ENCODE measurements at places on chromosomes 3 and 15.

GRCh38 chr3:156661155-156661554 lies 13.2 kb upstream of the TIPARP start:
- no peak for DNase-seq

GRCh38 chr15:27479296-27480140 lies 508.5 kb downstream of the GABRG3 start:
- no peak for DNase-seq

DNA sequence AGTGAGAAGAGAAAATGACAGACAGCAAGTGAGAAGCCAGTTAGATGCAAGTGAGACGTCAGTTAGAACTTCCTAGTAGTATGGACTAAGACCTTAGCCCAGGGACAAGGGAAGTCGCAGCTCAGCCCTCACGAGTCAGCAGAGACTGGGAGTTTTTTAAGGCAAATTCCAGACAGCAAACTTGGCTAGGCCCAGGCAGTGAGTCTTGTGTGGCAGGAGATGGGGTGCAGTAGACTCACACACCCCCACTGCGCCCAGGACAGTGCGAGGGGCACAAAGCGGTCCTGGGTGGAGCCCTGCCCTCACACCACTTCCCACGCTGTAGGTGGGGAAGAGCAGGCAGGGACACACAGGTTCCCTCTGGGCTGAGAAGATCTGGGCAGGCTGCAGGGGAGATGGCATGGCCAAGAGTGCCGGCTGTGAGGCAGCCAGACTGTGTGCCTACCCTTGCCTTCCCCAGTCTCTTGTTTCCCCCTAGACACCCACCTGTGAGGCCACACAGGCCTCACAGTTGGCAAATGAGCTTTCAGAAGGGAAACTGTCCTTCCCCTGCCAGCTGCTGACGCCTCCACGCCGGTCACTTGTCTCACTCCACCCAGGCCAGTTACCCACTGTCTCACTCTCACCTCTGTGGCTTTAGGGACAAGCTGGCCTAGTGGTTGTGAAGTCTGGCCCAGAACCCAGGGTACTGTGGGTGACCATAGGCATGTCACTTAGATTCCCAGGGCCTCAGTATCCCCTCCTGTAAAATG lies 13.7 kb upstream of the PRKCD start:
- no peak for DNase-seq

DNA sequence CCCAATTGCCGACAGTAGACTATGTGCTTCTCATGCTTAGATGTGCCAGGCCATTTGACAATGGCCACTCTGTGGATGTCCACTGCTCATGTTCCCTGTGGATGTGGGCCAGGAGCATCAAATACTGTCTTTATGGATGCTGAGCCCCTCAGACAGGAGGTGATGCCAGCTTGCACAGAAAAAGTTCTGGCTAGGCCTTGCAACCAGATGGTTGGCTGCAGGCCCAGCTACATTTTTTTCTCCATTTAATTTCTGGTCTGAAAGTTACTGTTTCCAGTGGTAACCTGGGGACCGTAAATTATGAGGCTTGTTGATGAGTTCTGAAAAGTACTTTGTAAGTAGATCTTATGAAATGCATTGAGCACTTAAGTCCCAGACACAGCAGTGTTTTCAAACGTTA lies 228.5 kb downstream of the CHL1 start:
- DNase-seq, result no peak

DNA sequence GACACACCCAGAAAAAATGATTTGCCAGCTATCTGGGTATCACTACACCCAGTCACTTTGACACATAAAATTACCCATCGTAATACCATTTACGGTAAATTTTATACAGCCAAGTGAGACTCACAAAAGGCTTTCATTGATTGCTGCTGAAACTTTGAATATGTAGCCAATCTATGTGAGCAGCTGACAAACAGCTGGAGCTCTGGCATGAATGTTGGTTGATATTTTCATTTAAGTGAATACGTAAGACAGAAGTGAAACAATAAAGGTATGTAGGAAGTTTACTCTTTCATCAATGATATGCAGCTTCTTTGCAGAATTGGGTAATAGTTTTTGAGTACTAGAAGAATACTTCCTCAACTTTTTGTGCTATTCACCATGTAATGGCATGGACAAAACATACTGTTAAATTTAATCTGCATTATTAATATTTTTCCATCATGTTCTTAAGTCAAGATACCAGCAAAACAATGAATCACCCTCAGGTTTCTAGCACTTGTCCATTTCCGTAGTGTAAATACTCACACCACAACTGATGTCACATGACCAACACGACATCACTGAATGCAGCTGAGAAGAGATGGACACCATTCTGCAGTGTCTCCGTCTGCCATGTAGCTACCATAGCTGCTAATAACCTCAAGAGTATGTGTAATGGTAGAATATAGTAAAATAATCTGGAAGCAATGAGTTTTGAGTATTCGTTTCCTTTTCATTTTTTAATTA lies 205.9 kb upstream of the HES1 start:
- no peak for DNase-seq

DNA sequence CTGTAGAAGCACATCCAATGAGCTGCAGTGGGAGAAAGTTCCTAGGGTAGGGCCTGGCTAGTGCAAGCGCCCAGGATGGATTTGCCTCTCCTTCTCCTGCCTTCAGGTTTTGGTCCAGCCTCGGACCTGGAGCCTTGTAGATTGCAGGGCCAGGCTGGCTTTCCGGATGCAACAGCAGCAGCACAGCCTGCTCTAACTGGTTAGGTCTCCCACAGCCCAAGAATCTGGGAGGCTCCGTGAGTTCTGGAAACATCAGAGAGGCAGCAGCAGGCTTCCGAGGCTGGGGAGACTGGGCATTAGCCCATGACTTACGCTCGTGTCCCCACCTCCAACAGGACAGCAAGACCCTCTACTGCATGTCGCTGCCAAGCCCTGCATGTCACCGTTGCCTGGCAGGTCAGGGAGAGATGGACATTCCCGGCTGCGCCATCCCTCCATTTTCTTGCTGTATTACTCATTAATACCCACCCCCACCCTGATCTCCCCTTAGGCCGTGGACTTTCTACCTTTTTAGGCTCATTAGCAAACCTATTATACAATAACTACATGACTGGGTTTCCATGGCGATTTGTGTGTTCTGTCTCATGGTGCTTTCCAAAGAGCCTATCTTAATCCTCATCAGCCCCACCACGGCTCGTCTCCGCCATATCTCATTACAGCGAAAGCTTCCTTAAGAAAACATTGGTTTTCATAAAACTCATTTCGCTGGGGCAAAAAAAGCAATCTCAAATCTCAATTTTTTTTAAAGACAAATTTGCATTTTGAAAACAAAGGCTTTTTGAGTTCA lies 40.9 kb upstream of the RGMA start:
- no peak for DNase-seq

GRCh38 chr15:29386523-29386922 lies 116.9 kb upstream of the NSMCE3 start:
- DNase-seq, result no peak

DNA sequence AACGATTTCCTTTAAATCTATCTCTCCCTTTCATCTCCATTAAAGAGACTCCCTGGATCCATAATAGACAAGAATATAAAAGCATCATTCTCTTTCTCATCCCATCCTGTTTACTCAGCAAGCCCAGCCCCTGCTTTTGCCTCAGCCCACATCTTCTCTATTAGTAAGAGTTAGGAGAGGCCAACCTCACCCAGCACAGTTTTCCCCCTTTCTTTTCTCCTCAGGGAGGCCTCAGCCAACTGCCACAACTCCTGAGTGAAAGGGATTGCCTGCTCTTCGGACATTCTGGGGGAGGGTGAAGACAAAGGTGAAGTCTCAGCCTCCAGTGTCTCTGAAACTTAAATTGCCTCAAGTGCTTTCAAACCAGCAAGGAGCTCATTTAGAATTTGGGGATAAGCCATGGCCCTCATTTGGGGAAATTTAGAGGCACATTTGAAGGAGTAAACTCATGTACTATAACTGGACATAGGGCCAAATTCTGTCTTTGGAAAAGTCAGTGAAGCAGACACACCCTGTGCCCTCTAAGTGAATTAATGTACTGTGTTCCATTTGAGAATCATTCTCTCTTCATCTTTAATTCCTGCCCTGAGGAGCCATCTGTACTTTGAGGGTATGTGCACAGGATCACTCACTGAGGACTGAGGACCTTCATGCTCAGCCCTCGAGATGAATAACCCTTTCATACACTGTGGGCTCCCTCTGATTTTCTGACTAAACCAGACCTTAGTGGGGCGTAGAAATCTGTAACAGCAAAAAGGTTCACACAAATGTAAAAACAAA lies 82.5 kb downstream of the SOX2 start:
- no peak for DNase-seq

- no peak for DNase-seq
Observed at GRCh38 chr3:43379343-43379742, 93.0 kb downstream of the SNRK start.

GRCh38 chr15:33988384-33988783 lies 20.1 kb downstream of the CHRM5 start:
- no peak for DNase-seq

GRCh38 chr15:46365572-46365971 lies 730.7 kb downstream of the SQOR start:
- no peak for DNase-seq

DNA sequence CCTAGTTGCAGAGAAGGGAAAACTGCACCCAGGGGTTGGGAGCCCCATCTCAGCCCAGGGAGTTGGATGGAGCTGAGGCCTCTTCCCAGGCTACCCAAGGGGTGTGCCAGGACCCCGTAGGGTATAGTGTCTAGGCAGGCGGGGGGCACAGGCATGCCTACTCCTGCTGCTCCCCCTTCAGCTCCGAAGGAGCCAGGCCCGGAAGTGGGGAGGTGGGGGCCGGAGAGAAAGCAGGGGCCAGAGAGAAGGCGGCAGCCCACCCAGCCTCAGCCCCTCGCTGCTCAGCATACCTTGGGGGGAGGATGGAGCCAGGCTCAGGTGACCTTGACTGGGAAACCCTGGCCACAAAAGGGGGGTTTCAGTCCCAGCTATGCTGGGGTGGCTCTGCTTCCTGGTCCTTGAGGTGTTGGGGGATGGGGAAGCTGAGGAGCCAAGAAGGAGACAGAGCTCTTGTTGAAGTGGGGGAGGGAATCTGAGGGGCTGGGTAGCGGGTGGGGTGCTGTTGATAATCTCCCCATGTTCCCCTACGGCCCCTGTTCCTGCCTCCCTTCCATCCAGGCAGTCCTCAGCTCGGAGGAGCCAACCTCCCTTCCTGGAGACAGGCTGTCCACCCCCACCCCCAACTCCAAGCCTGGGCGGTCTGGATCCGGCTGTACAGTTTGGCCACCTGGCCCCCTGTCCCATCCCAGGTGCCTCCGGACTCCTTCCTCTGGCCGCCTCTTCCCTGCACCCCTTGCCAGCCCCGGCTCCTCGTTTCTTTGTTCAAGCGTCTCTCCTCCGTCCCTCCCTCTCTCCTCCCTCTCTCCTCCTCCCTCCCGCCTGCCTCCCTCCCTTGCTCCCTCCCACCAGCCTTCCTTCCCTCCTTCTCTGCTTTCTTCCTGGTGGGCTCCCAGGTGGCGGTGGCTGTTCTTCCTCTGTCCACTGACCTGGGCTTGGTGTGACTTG lies 1.7 kb downstream of the SEMA3F start:
- DNase-seq, result peak; percentile 23

GRCh38 chr15:93862791-93863190 lies 368.6 kb upstream of the MCTP2 start:
- no peak for DNase-seq

GRCh38 chr3:62365391-62366125 lies 7.8 kb downstream of the FEZF2 start:
- no peak for DNase-seq

DNA sequence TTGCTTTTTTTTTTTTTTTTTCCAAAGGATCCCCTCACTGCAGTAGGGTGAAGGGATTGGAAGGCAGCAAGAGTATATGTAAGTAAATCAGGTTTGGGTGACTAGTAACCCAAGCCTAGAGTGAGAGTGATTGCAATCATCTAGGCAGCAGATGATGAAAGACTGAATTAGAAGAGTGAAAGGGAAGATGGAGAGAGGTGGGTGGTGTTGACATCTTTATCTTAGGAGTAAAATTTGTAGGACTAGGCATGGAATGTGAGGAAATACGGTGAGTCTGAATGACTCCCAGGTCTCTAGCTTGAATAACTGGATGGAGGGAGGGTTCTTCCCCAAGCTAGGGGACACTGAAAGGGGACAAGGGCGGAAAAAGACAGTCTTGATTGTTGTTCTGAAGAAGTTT lies 63.4 kb downstream of the TPRG1 start:
- DNase-seq, result no peak

DNA sequence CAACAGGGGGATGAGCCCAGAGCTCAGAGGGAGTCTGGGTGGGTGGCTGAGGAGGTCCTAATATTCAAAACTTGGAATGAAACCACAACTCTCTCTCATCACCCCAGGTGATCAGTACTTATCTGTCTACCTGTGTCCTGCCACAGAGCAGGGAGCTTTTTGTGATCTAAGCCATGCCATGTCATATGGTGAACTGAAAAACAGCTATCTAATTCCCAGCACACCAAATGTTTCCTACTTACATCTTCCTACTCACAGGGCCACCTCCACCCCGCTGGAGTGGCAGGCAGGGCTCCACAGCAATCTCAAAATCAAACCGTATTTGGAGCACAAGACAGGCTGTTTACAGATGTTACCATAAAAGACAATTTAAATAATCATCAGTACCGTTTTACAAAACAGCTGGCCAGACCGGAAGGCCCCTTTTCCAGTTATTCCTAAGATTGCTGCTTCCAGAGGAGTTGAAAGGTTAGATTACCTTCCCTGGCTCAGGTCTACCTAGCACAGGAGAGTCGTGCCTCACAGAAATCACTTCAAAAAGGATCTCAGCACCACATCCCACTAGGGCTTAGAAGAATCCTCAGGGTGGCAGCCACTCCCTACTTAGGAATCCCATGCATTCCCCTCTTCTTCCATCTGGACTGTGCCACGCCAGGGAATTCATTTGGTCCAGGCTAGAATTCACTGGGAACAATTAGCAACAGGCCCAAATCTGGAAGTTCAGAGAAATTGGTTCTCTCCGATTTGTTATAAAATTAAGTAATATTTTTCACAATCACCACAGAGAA lies 226.6 kb upstream of the IL12A start:
- no peak for DNase-seq

DNA sequence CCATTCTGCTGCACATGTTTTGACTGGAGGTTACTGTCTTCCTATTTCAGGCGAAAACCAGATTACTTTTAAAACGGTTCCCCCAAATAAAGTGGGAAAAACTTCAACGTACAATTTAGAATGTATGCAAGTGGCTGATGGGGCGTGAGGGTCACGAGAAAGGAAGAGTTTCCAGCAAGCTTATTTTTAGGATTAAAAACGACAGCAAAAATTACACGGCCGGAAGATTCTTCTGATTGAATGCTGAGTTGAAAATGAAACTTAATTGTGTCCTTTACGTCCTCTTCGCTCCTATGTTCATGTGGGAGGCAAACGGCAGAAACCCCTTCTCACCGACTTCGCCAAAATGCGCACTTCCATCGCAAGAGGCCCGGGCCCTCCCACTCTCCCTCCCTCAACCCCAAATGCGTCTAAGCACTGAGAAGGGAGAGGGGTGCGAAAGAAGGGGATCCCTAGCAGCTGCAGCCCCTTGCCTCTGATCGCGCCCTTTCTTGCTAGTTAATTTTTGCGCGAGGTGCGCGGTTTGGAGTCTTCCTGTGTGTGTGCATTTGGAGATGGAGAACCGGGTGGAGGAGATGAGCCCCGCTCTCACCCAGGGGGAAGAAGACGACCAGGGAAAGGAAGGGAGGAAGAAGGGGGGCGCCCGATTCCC lies 656 bp downstream of the CD47 start:
- DNase-seq, result peak; percentile 56

- DNase-seq, result no peak
Observed at GRCh38 chr3:113079218-113079961, 88.6 kb downstream of the GTPBP8 start.

GRCh38 chr3:195003006-195003892 lies 267.7 kb downstream of the XXYLT1 start:
- no peak for DNase-seq

- DNase-seq, result no peak
Observed at GRCh38 chr3:46242120-46242519, at the start of gene CCR3. CCR3 (plus strand) TSS chr3:46242460; CDS start chr3:46265159, 22,699 bp downstream.

- DNase-seq, result no peak
Observed at GRCh38 chr3:131503320-131503635, 507 bp upstream of the MRPL3 start.
